SK-MEL-5 (cell line): ENCODE measurements at places on chromosomes 4 and X. TPM values are rescaled to one million over a fixed set of nuclear protein-coding genes. Genes with fewer than 3 reads are reported as not detected.

DNA sequence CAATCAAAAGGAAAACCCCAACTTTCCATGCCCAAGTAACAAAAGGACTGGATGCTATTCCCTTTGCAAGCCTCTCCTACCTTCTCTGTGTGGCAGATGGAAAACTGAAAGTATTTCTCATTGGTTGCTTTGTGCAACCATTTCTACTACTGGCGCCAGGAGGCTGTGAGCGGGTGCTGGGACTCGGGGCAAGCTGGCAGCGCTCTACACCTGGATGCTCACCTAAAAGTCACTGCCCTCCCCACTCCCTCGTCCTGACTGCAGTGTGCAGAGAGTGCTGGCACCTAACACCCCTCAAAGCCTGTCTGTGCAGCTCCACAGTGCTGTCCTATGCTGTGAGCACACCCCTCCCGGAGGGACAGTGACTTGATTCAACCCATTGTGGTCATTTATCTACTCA is 54.2 kb upstream of the STS start:
- no peak for DNase-seq

DNA sequence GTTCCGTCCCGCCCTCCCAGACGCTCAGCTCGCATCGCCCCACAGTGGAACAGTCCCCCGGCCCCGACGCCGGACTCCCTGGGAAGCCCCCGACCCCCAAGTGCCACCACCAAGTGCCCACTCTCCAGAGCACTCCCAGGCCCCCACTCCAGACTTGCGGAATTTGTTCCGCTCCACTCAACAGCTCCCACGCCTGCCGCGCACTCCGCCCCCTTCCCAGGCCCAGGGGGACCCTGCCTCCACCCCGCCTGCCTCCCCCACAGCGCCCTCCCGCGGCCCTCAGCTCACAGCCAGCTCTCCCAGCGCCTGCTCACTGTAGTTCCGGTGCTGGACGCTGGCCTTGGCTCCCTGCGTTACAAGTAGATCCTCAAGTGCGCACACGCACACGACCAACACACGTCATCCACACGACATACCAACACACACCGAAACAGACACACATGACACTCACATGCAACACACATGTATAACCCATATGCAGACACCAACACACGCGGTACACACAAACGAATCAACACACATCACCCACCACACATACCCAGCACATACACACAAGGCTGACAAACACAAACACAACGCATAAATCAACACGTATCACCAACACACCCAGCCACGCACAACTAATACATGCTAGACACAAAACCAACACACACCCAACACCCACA is 8.0 kb downstream of the MSX1 start:
- DNase-seq: no peak

SLC25A5 gene
- total RNA-seq: 234 and 243 TPM in 2 replicates

RBM47 gene
- 7.2 and 7.5 TPM in 2 replicates for total RNA-seq

ADH1A gene
- total RNA-seq: not detected in 2 replicates

SMIM31 gene
- total RNA-seq: 0.26 and 0.56 TPM in 2 replicates

DNA sequence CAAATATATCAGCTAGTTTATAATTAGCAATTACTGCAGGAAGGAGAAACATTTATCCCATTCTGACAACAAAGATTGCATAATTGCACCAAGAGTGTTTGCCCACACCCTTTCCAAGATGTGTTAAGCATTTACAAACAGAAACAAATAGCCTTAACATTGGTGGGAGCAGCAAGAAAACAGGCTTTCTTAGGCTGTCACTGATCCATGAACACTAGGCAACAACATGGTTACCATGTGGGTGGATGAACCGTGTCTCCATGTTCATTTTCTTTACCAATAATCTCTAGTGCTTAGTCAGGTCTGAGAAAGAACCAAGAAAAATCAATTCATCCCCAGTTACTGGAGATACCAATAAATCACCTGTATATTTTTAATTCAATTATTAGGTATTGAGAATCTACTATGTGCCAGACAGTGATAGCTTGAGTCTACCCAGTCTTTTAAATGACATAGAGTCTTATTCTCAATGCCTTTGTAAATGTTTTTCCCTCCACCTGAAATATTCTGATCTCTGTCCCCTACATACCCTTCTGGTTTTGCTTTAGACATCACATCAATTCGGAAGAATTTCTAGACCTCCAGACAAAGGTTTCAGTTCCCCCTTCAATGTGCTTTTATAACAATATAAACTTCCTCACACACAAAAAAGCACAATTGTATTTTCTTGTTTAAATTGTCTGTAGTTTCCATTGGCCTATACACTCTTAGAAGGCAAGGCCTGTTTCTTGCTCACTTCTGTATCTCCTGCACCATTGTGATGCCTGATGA is 286.6 kb downstream of the PPP1R2C start:
- no peak for DNase-seq

DNA sequence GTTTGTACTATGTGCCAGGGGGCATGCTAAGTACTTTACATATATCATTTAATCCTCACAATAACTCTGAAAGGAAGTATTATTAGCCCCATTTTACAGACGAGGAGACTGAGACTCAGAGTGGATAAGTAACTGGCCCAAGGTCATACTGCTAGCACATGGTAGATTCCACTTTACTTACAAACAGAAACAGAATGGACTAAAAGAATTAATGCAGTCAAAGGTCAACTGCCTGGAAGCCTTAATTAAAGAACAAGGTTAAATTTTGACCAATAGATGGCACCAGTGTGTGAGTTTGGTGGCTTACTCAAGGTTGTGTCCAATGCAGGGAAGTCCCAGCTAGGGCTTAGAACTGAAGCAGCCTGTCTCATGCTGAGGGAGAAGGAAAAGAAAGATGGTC is 4.7 kb downstream of the RIPPLY1 start:
- DNase-seq: peak; percentile 81

- no peak for DNase-seq
Measured at GRCh38 chr4:74822603-74823002, 28.3 kb upstream of the BTC start.

SULT1B1 gene
- not detected in 2 replicates for total RNA-seq

GRCh38 chr4:10098780-10099160 is 17.8 kb downstream of the WDR1 start:
- DNase-seq: no peak

GRCh38 chrX:69305333-69306062 is 140.2 kb upstream of the PJA1 start:
- DNase-seq: no peak

DNA sequence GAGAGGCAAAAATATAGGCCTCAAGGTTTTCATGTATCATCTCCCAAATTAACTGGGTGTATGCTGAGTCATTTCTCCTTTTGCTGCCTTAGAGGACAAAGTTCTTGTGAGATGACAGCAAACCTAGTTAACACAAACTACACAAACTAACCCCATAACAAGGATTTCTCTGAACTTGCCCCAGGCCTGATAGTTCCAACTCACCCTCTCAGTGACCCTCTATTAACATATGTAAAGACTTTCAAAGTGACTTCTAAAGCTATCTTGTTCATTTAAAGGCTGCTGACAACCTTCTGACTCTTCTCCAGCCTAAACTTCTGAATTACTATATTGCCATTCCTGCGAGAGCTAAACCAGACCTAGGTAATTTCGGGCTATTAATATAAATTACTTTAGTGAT is 43.2 kb upstream of the CCDC149 start:
- DNase-seq: no peak

HADH gene
- total RNA-seq: 8.1 and 10.4 TPM in 2 replicates

GRCh38 chrX:45889471-45889870 is 655.8 kb downstream of the ZNF674 start:
- no peak for DNase-seq

ATP2B3 gene
- total RNA-seq: 0.05 TPM in 1 of 2 replicates, not detected in the other

DNA sequence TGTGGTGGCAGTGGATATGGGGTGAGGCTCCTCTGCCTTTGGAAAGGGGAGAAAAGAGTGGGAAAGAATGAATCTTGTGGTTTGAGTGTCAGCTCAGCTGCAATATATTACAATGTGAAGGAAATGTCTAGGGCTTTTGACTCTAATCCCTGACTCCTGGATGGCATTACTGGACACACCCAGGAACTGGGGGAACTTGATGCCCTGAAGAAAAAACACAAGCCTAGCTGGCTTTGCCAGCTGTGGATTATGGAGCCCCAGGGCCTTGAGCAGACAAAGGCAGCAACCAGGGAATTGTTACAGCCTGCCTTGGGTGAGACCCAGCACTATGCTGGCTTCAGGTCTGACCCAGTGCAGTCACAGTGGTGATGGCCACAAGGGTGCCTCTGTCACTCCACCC is 57.1 kb upstream of the CYSLTR1 start:
- DNase-seq: no peak

MGARP gene
- total RNA-seq: not detected in 2 replicates

RHOXF2 gene
- total RNA-seq: not detected in 2 replicates

FAM47A gene
- not detected in 2 replicates for total RNA-seq

BOD1L1 gene
- 23.7 and 30.2 TPM in 2 replicates for total RNA-seq

- no peak for DNase-seq
Measured at GRCh38 chrX:40805404-40805803, 70.1 kb upstream of the MED14 start.

- no peak for DNase-seq
Measured at GRCh38 chrX:110257889-110258288, 60.0 kb downstream of the AMMECR1 start.

DNA sequence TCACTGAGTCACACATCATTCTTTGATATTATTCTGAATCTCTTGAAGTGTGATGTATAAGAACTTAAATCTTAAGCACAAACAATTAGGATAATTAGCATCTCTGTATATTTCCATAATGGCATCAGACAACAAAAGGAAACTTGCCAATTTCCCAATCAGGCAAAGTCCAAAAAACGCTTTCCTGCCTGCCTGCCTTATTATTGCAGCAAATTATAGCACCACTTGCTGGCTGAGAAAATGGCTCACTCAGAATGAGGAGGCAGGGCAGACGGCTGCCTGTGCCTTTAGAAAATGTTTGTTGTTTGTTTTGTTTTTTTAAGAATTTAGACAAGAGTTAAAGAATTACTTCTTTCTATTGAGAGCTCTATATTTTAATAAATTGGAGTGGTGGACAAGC is 27.7 kb upstream of the NR3C2 start:
- no peak for DNase-seq

DNA sequence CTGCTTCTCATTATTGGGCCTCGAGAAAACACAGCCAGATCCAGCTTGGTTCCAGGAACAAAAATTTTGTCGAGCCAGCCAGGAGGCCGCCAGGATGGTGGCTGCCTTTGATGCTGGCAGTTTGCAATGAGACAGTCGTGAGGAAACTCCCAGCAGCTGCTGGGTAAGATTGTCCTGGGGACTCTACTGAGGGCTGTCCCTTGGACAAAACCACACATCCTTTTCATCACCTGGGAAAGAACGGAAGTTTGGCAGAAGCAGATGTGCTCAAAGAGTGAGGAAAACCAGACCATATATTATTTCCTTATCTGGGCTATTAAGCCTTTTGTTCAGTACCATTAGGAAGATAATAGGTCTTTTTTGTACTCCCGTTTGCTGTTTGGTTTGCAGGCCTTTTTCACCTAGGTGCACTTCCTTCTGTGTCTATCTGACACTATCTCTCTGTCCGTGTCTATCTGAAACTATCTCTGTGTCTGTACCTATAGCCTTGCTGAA is 13.4 kb upstream of the PAPSS1 start:
- DNase-seq: no peak

UGT2B15 gene
- not detected in 2 replicates for total RNA-seq

- DNase-seq: no peak
Measured at GRCh38 chrX:3699821-3700381, 13.5 kb downstream of the PRKX start.

DNA sequence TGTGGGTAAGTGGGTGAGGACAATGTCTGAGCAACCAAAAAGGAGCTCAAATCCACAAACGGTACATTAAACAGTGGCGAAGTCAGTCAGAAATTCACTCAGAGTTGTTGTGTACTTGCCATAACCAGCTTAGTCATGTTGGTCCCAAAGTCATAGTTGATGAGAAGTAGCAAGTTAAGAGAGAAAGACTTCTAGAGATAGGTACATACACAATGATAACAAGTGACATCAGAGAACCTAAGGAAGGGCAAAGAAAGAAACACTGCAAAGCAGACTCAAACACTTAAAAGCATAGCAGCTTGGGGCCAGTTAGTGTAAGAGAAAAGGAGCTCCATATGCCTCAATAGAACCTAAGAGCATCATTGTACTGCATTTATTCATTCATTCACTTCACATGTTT is 30.2 kb downstream of the DYNLT3 start:
- no peak for DNase-seq

CXXC4 gene
- 1.7 and 1.8 TPM in 2 replicates for total RNA-seq
